ENCODE measurements at places on chromosomes 5 and 9.

GRCh38 chr9:92716557-92716956 is 46.6 kb upstream of the IPPK start:
- DNase-seq = peak; percentile 17

GRCh38 chr5:6710070-6710469 is 3.2 kb upstream of the TENT4A start:
- DNase-seq = no peak

- DNase-seq = no peak
Observed at GRCh38 chr5:149886692-149887470, 57.7 kb downstream of the PDE6A start.

GRCh38 chr9:22986556-22986955 is 539.9 kb downstream of the DMRTA1 start:
- no peak for DNase-seq

DNA sequence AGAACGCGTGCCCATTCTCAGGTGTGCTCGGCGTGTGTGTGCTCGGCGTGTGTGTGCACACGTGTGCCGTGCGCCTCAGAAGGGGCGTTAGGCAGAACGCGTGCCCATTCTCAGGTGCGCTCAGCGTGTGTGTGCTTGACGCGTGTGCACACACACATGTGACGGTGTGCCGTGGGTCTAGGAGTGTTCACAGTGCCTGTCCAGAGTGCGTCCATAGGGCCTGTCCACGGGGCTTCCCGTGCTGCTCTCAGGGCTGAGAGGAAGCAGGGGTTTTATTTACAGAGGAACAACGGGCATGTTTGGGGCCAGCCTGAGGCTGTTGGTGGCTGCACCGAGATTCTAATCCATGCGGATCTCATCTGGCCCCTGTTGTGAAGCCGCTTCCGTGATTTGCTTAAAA is 14.2 kb upstream of the AHRR start:
- DNase-seq = no peak

- DNase-seq = no peak
Observed at GRCh38 chr9:26413611-26414010, 479.0 kb downstream of the CAAP1 start.

DNA sequence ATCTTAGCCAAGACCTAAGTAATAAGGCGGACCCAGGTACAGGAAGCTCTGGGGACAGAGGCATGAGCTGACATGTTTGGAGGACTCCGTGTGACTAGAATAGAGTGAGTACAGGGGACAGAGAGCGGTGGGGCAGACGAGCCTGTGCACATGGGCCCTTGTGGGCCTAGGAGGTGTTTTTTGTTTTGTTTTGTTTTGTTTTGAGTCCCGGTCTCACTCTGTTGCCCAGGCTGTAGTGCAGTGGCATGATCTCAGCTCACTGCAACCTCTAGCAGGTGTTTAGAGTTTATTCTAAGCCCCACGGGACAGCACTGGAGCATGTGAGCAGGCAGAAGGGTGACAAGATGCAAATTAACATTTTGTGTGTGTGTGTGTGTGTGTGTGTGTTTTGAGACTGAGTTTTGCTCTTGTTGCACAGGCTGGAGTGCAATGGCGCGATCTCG is 3.1 kb upstream of the EEIG1 start:
- DNase-seq = no peak

Measured in H1 (cell line).